ENCODE measurements at places on chromosomes 5 and 9.

- DNase-seq, result no peak
Observed at GRCh38 chr5:151454166-151454565, 6.8 kb downstream of the SLC36A1 start.

DNA sequence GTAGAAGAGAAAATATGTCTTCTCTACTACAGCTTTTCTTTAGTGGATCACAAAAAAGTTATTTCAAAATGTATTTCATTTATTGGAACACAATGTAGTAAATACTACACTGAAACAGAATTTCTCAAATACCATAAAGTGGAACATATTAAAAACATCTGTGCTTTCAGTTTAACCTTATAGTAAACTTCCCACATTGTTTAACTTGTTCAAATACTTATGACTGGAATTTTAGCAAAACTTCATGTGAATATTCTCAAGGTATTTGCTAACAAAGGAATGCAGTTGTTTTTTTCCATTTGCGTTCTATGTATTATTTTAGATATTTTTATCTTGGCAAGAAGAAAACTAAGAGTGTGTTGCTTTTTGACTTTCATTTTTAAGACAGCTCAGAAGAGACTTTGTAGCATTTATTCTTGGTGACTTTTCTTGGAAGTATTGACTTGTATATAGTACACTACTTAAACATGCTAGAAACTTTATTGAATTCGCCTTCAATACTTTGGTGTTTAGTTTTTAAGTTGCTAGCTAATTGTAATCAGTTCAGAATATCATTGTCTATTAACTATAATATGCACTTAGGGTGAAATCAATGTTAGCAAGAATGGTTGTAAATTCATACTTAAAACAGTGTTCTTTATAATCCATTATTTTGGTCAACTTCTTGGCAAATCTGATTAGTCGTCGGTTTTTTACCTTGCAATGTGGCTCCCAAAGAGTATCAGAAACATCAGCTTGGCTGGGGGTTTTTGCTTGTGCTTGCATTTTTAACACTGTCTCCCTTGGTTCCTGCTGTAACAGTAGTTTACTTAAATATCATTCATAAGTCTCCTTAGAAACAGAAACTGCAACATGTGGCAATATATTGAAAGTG lies 5.0 kb upstream of the RHOBTB3 start:
- DNase-seq, result no peak

GRCh38 chr9:91727316-91727861 lies 222.6 kb downstream of the ROR2 start:
- DNase-seq, result peak; percentile 11

DNA sequence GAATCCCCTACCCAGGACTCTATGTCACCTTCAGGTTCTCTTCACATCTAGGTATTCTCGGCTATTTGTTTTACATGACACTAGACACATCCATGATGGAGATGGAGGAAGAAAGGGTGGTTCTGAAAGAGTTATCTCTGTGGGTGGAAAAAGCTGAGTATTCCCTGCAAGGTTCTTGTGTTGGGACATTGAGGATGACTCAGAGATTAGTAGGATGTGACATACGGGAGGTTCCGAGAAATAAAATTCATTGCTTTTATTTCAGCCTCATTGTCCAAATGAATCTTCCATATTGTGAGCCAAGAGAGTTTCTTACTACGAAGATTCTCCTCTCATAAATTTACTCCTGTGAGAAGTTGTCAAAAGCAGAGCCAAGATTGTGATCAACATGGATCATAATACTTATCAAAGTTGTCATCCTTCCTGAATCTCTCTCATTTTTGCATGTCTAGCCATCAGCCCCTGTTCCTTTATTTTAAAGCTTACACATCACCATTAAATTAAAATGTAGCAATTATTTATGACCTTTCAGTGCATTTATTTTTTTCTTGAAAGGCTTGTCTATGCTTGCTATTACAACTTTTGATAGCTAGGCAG lies 370.0 kb downstream of the PSAT1 start:
- DNase-seq, result no peak

DNA sequence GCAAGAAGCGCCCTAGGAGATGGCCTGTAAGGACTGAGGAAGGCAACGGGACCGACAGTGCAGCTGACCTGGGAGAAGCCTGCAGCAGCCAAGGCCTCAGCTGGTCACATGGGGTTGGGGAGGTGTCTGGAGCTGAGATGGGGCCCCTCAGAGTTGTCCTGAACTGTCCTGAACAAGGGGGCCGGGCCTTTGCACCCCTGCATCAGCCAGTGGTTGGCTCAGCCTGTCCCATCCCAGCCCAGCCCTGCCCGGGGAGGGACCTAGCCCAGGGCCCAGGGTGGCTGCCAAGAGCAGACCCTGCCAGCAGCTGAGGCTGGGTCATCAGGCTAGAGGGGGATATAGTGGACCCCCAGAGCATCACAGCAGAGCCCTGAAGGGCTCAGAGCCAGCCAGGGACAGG lies 122.8 kb upstream of the PPP1R26 start:
- DNase-seq, result no peak

GRCh38 chr9:70177121-70177520 lies 81.7 kb upstream of the SMC5 start:
- no peak for DNase-seq

GRCh38 chr5:140135127-140135526 lies 9.4 kb downstream of the IGIP start:
- no peak for DNase-seq

- DNase-seq, result no peak
Observed at GRCh38 chr9:127209948-127210640, 54.5 kb upstream of the GARNL3 start.

DNA sequence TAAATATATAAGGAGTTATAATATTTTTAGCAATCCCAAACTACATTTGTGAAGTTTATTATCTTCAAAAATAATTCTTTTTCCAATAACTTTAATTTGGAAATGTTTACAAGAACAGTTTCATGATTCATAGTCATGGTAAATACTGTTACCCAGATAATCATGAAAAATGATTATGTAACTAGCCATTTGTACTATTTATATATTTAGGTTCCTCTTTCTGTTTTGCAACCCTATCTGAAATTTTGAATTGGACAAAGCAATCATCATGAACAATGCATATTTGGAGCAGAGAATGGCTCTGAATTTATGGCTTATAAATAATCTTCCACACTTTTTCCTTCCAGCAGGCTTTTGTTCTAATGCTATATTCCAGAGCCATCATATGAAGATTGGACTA lies 499.7 kb downstream of the SLCO4C1 start:
- no peak for DNase-seq

Measured in DMS153 (cell line).